ENCODE measurements at places on chromosomes 16 and 17.

GRCh38 chr17:81414756-81415516 is 19.7 kb downstream of the BAHCC1 start:
- DNase-seq, result no peak

- no peak for DNase-seq
These were observed 39.3 kb upstream of the YPEL2 start for GRCh38 chr17:59292174-59292523.

DNA sequence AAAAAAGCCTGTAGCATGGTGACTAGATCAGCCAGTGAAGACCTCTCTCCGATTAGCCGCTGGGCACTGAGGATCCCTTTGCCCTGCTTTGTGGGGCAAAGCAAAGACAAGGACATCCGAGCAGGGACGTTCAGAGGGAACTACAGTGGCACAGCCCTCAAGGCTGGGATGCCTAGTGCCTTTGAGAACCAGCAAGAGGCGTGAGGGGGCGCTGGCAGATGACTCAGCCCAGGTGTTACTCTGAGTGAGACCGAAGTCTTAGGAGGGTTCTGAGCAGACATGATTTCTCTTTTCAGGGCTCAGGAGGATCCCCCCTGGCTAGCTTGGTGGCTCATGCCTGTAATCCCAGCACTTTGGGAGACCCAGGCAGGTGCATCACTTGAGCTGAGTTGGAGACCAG is 178.6 kb downstream of the CPPED1 start:
- DNase-seq, result no peak

DNA sequence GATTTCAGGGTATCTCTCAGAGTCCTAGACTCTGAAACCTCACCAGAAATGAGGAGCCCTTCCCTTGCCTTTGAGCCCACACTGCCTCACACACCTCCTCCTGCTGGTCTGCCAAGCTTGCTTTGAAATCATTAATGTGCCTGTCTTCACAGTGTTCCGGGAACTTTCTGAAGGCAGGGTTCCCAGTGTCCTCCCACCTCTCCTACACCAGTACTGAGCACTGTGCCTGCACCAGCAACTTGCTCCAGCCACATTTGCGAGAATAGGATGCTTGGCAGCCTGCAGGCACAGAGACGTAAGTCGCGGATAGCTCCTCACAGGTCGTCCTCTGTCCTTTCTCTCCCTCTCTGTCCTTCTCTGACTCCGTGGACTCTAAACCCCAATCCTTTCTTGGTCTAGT is 408.4 kb upstream of the EEF2KMT start:
- no peak for DNase-seq

Data from CD8-positive, alpha-beta memory T cell (primary cell).